NCI-H446 (cell line): ENCODE measurements at places on chromosomes 6 and 20.

GRCh38 chr6:73236144-73236750 lies 11.0 kb upstream of the KHDC1L start:
- no peak for DNase-seq

GRCh38 chr20:46550461-46550860 lies at the start of gene OCSTAMP:
TSS of gene OCSTAMP (minus strand) at chr20:46550654. CDS start at chr20:46550560, 94 bp downstream.
- DNase-seq: no peak

- peak; percentile 15 for DNase-seq
Observed at GRCh38 chr20:20806121-20807095, 94.0 kb upstream of the RALGAPA2 start.

DNA sequence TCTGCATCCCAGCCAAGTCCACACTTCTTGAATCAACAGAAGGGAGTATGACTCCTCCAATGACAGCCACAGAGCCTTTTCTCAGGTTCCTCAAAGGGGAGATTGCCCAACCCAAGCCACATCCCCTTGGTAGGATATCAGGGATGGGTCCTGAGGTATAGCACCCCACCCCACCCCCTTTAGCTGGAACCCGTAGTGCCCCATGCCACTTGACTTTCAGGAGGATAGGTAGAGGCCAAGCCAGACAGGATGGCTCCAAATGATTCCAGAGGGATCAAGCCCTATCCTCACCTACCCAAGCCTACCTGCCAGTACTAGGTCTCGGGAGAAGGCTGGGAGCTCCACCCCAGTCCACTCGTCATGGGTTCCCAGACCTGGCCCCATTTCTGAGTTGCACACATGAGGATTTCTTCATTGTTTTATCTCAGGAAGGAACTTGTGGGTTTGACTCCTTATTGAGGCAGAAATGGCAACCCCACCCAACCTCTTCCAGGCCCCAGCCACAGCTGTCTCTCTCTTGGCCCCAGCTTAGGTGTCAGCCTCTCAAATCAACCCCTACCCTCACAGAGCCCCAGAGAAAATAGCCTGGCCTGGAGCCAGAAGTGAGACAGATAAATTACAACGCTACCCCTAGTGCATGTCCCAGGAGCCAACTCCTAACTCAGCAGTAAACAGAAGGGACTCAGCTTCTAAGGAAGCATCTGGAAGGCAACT lies 3.6 kb downstream of the CCND3 start:
- no peak for DNase-seq

DNA sequence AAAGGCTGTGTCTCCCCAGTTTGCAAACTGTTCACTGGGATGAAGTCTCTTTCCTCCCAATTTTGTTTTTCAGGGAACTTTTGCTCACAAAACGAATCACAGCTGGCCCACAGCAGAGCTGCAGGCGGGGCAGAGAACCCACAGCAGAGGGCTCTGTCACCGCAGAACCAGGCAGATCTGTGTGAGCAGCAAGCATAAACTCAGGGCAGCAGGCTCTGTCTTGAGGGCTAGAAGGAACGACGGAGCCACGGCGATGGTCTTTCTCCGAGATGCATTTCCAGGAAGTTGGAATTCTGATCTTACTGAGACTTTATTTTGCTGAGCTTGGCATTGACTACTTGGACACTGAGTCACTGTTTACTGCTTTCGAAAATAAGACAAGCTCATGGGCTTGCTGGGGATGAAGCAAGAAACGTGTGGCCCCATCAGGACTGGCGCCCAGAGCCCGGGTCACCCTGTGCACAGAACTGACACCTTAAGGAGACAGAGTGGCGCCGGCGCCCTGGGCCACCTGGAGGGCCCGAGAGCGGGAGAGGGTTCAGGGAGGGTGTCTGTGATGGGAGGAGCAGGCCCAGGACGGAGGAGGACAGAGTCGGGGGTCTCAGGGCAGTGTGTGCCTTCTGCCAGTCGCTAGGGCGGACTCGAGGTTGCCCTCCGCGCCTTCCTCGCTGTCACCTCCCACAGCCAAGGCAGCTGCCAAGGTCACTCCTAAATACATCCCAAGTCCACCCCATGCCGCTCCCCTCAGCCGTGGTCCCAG lies 106.3 kb upstream of the NXT1 start:
- DNase-seq: no peak

- no peak for DNase-seq
Observed at GRCh38 chr20:1870792-1871550, 24.2 kb upstream of the SIRPA start.

DNA sequence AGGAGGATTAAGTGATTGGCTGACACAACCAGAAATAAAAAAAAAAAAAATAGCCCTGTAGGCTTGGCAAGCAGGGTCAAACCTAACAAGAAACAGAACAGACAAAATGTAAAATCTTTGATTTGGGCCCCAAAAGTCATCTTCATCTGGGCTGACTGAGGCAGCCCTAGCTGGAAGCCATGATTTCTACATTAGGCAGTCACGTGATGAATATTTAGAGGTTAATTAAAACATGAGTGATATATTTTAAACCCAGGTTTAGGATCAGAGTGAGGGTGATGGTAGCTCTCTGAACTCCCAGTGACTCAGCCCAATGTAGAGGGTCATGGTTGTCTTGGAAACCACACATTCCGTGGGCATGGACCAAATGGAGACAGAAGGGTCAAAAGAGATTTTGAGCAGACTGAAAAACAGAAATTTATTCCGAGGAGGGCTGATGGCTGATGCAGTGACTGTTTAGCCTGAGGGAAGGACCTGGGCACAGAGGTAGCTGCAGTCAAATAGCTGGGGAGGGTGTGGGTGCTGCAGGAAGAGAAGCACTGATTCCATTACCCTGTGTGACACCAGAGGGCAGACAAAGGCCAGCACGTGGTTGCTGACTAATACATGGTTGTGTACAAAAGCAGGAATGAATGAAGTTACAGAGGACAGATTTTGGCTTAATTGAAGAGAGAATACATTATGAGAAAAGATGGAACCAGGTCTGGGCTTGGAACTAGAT lies 573.1 kb upstream of the CHD6 start:
- DNase-seq: no peak

GRCh38 chr6:2230659-2231277 lies 14.6 kb downstream of the GMDS start:
- no peak for DNase-seq

DNA sequence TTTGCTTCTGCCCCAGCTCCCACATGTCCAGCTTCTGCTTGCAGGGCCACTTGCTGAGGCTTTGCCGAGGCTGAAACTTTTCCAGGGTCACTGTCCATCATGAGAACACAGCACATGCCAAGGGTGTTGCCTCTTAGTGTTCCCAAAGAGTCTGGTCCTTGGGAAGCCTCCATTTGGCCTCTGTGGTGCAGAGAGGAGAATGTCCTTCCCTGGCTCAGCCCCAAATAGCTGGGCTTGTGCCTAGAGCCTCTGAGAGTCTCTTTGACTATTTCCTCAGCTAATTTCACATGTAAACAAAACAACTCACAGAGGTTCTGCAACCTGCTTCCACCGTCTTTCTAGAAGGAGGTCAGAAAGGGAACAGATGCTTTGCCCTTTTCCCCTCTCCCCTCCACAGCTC lies 40.4 kb upstream of the RAB23 start:
- no peak for DNase-seq

DNA sequence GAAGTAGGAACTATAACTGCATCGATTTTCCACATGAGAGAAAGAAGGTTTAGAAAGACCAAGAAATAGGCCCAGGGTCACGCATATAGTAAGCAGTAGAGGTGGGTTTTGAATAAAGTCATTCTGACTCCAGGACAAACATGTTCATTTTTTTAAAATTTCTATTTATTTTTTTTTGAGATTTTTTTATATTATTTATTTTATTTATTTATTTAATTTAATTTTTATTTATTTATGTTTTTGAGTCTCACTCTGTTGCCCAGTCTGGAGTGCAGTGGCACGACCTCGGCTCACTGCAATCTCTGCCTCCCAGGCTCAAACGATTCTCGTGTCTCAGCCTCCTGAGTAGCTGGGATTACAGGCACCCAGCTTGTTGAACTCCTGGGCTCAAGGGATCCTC lies 13.2 kb upstream of the SEC63 start:
- DNase-seq: no peak

DNA sequence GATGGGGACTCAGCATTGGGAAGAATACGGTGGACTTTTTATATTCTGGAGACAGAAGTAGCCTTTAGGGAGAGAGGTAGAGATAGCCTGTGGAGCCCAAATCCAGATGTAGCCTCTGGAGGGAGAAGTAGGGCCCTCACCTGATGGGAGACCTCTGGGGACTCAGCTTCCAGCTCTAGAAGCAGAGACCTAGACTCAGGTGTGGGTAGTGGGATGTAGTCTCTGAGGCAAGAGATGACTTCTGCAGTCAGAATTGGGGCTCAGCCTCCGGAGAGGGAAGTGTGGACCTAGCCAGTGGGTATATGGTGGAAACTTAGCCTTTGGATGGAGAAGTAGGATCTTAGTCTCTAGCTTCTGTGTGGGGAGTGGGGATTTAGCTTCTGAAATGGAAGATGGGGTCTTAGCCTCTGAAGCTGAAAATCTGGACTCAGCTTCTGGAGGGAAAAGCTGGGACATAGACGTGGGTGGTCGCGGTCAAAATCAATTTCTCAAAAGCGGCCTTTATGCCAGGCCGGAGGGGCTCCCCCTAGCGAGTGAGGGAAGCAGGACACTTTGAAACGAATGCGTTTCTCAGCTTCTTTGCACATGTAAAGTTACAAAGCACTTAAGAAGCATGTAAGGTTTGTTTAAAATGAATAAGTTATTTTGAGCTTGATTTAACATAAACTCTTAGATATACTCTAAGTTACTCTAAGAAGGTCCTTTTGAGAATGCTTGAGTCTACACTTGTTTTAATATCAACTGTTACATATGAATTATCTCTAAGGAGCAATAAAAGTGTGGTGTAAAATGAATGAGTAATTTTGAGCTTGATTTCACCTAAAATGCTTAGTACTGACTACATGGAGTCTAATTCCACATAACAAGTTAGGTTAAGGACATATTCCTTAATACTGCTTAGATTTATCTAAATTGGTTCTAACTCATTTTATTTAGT lies 12.9 kb upstream of the ZNF343 start:
- DNase-seq: peak; percentile 51

GRCh38 chr6:161130541-161130940 lies 139.0 kb downstream of the MAP3K4 start:
- DNase-seq: no peak

DNA sequence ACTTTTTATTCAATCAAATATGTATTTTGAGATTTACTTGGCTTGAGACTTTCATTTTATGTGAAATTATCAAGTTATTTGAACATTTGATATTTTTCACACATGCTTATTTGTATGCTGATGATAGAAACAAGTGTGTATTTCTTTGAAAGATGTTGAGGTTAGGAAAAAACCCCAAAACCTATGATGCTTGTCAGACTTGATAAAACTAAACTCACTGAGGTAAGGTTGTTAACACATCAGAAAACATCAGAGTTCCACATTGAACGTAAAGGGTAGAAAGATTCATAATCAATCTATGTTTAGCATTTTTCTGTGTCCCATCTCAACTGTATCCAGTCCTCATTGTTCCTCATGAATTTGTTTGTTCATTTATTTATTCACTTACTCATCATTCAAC lies 12.2 kb downstream of the SF3B5 start:
- DNase-seq: no peak

GRCh38 chr6:48736501-48737206 lies 625.7 kb upstream of the PTCHD4 start:
- no peak for DNase-seq

DNA sequence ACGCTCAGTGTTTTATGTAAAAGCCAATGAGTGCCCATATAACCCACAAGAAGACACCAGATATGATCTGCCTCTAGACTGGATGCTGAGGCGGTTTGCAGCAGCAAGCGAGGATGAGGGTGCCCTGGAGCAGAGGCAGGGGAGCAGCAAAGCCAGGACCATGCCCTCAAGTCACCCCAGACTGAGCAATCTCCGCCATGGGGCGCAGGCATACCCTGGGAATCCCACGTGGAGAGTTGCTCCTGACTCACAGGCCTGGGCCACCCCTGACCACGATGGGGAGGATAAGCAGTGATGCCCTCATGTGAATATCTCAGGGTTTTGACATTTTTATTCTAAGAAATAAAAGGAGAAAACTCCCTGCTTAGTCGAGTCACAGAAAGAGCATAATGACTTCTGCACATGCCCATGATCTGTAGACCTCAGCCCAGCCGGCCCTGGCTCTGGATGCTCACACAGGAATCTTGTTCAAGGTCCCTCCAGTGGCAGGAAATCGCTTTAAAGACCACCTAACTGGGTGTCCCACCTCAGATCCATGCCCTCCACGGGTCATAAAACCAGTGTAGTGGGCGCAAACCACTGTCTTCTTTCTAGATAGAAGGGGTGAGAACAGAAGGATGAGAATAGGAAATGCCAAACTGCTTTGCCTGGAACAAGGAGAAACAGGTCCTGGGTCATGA lies 138.3 kb upstream of the SNX9 start:
- DNase-seq: no peak

DNA sequence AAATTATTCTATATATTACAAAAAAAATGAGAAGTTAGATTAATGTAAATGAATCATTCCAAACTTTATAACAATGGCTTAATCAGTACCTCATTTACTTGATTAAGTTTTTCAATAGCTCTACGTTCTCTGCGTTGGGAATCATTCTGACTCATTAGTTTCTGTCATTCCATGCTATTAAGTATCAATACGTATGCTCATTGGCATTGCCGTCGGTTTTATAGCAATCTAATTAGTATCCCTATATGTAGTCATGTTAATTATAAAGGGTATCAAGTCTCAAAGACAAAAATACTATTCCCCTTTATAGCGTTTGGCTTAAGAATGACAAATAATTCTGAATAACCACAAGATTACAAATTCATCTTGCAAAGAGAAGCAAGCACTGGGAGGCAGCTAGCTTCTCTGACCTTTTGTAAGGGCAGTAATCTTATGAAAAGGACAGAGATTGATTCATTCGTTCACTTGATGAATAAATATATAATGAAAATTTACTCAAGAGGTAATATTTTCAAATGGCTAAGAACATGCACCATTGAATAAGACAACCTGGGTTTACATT lies 41.8 kb downstream of the OLIG3 start:
- no peak for DNase-seq

DNA sequence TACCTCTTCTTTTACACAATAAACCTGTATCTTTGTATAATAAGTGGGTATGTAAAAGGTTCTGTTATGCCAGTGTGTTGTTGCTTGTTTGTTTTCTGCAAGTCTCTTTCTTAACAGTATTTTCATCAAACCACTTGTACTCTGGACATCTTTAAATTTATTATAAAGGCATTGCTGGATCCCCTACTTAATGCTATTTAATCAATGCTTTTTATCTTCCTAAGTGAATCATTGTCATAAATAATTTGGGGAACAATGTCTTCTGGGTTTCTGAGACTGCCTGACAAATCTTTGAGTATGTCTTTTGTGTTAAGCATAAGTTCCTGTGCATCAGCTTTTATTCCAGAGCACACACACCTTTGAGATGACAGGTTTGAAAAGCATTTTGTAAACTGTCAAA lies 64.7 kb downstream of the ITCH start:
- DNase-seq: no peak

DNA sequence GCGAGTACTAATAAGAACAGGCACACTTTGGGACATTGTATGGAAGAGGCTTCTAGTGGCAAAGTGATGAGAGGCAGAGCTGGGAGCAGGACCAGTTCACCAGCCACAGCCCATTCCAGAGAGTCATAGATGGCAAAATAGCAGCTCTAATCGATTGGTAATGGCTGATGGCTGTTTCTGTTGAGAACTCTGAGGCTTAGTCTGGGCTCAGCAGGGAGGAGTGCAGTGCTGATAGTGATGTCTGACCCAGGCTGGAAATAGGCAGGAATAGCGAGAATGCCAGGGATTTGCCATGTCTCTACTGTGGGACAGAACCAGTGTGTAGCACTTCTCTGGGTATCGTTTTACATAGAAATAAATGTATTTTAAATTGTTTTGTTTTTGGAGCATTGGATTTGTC lies 620.0 kb upstream of the FLRT3 start:
- no peak for DNase-seq
